ENCODE measurements at places on chromosomes 11 and 22.

- no peak for DNase-seq
Observed at GRCh38 chr22:45452565-45453379, 39.3 kb downstream of the RIBC2 start.

- no peak for DNase-seq
Observed at GRCh38 chr11:61833471-61833870, 5.4 kb downstream of the FADS2 start.

DNA sequence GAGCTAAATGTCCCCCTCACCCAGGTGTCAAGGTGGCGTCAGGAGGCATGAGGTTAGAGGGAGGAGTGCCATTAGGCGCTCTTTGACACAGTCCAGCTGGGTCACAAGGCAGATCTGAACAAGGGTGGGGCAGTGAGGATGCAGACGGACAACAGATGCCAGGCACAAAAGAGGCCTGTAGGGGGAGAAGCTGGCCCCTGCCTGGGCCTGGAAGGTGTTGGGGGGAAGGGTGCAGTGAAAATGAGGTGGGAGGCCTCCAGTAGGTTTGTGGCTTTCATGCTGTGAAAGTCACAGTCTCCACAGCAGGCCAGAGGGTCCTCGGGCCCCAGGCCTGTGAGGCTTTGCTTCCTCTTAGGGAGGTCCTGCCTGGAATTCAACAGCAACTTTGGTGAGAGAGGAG is 85.0 kb upstream of the PLET1 start:
- no peak for DNase-seq

GRCh38 chr11:66035653-66036333 is 9.5 kb upstream of the CATSPER1 start:
- no peak for DNase-seq

DNA sequence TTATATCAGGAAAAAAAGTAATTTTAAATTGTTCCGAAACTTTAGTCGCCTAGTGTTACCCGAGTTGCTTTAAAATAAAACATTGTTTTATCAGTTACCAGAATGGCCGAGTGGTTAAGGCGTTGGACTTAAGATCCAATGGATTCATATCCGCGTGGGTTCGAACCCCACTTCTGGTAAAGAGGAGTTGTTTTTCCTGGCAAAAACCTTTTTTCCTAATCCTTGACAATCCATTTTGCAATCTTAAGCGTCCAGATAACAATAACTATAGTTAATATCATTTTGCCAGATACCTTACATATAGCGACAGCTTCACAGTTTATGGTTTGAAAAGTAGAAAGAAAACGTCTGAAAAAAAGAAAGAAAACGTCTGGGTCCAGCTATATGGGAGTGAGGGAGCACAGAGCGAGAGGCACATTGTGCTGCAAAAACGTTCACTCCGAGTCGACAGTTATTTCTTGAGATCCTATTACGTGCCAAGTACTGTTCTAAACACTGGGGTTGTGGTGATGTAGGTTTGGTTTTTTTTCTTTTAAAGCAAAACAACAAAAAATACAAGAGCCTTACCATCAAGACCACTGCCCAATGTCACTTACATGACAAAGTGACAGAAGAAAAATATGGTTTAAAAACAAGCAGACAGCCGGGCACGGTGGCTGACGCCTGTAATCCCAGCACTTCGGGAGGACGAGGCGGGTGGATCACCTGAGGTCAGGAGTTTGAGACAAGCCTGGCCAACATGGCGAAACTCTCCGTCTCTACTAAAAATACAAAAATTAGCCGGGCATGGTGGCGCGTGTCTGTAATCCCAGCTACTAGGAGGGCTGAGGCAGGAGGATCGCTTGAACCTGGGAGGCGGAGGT is 40.6 kb downstream of the OR4D9 start:
- DNase-seq = peak; percentile 90

DNA sequence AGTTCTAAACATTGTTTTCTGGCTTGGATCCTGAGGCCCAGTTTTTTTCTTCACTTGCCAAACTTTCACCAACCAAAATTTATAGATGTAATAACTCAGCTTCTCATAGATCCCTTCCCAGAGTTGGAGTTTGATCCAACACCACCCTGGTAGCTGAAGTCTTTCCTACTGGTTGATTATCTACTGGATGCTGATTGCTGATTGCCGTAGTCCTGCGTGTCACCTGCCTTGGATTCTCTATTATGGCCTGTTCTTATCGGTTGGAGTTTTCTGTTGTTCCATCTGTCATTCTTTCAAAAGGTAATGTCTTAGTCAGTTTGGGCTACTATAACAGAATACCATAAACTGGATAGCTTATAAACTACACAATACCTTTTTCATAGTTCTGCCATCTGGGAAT is 17.3 kb upstream of the OR6X1 start:
- DNase-seq = no peak

DNA sequence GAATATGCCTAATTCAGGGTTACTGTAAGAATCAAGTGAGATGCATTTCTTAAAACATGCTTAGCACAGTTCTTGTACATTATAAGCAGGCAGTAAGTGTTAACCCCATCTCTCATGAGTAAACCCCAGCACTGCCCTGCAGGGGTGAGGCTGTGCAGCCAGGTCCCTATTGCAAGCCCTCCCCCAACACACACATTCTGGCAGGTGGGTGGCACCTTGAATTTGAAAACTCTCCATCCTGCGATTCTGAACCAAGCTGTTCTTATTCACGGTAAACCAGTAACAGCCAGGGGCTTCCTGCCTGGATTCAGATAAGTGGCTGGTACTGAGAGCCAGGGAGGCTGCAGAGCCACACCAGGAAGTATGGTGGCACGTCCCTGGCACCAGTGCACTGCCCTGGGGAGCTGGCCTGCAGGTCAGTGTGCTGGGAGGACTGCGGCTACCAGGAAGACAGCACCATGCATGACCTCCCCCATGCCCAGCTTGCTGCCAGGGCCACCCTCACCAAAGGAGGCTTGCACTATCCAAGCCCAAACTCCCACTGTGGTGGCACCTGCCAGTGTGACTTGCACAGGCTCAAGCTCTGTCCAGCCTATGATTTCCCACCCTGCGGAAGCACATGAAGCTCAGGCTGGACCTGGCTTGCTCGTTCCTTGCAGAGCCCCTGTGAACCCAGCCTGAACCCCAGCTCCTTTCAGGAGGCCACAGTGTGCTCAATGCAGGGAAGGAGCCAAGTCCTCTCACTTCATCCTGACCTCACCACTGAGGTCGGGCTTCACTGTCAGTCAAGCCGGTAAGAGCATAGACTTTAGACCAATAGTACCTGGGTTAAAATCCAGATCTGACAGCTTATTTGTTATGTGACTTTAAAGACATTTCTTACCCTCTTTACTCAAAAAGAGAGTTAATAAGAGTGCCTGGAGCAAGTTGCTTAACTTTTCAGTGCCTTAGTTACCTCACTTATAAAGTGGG is 88.1 kb downstream of the MICAL2 start:
- DNase-seq = no peak

- no peak for DNase-seq
Observed at GRCh38 chr11:69878927-69879728, 59.9 kb upstream of the FGF3 start.

GRCh38 chr11:112718483-112718882 is 242.7 kb upstream of the NCAM1 start:
- no peak for DNase-seq

DNA sequence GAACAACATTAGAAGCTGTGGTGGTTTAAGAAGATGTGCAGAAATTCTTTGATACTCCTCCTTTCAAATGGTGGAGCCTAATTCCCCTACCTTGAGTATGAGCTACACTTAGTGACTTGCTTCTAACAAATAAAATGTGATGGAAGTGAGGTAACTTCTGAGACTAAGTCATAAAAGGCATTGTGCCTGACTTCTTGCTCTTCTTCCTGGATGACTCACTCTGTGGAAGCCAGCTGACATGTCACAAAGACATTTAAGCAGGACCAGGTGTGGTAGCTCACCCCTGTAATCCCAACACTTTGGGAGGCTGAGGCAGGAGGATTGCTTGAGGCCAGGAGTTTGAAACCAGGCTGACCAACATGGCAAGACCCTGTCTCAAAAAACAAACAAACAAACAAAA is 3.9 kb upstream of the PLA2G3 start:
- DNase-seq = peak; percentile 45

DNA sequence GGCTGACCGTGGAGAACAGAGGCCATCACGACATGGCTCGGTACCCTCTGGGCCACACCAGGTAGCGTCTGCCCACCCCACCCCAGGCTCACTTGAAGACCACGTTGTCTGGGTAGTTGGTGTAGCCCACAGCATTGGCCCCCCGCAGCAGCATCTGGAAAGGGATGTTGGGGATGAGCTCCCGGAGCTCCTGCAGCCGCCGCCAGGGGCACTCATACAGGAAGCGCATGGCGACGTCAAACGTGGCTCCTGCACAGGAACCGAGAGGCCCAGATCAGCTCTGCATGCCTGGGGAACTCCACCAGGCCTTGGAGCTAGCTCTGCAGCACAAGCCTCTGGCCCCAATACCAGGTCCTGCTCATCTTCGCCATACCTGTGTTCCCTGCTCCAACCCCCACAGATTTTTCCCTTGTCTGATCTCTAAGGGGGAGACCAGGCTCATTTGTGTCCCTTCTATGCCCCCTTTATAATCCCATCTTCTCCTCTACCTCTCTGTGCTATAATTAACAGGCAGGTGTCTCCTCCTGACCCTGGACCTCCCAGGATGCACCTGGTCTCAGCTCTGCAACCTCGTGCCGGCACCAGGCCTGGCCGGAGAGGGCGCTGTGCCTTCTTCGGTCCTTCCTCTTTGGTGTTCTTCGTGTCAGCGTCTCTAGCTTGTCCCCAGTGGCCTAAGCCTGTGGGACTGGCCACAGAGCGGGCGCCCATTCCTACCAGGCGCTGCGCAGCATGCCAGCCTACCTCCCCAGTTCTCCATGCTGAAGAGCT is 5.0 kb upstream of the LRFN4 start:
- DNase-seq = no peak

DNA sequence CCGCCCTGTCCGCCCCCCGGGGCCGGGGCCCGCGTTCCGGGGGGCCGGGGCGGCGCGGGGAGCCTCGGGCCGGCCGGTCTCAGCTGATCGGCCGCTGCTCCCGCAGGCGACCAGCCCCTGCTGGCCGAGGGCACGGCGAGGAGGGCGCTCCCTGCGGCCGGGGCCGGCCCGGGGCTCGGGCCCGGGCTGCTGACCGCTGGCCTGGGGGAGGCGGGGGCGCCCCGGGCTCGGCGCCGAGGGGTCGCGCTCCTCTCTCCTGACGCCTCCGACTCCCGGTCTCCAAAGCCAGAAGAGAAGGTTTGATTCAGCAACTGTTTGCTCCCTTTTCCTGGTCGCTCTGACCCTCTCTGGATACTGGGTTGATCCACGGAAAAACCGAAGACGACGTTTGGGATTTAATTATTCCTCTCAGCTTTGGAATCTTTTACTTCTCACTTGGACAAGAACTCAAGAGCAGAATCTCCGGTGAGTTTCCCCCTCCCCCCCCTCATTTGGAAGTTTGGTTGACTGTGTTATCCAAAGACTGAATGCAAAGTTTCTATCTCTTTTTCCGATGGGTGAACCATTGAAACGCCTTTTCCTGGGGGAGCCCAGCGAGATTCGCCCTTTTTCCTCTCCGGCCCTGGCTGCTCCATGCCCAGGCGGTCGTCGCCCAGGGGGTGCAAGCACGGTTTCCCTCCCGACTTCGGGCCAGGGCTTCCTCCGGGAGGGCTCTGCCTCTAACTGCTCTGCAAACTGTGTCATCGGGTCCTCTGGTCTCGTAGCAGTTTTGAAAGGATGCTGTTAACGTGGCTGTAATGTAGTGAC is 725 bp downstream of the KDM2A start:
- no peak for DNase-seq

GRCh38 chr11:44674809-44675208 is 52.0 kb upstream of the TSPAN18 start:
- DNase-seq = no peak

DNA sequence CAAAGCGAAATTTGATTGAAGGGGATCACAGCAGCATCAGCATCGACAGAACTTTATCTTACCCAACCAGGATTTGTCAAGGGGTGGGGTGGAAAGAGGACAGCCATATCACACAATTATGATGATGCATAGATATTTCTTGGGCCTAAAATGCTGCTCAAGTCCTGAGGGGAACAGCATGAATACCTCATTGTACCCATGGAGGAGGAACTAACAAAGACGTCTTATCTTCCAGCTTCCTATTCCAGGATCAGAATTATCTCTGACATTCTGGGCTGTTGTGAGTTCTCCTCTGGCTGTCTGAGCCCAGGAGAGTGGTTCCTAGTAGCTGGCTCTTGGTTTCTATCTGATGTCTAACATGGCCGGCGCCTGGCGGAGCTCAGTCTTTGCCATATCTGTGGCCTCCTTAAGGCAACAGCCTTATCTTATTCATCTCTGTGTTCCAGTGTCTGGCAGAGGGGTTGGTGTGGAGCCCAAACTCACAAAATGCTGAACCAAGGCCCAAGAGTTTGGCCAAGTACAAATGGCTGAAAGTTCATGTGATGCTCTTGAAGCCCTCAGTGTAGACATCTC is 68.2 kb upstream of the TIMP3 start:
- no peak for DNase-seq

DNA sequence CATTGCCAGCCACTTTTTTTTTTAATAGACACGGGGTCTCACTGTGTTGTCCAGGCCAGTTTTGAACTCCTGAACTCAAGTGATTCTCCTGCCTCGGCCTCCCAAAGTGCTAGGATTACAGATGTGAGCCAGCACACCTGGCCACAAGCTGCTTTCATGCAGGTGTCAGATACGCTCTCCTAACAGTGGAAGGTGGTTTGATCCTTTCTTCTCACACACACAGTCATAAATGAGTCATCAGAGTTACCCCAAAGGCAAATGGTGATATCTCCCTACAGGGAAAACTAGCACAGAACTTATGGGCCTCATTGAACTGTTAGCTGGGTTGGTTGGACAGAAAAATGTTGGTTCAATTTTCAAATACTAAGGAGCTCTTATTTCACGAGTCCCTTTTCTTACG is 38.2 kb upstream of the UBASH3B start:
- no peak for DNase-seq

DNA sequence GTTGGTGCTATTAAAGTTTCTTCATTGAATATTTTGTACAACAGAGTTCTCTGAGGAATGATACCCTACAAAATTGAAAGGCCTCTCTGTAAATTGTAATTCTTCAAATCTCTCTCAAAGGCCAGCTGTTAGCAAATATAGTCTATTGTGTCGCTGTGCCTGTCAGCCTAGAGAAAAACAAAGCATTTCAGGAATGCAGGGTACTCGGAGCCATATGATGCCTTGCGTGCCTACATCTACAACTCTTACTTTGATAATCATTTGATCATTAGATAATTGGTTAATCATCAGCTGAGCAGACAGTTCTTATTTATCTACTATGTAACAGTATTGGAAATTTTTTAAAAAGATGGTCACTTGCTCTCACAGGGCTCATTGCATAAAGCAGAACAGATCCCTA is 67.3 kb downstream of the RNF169 start:
- DNase-seq = peak; percentile 50

DNA sequence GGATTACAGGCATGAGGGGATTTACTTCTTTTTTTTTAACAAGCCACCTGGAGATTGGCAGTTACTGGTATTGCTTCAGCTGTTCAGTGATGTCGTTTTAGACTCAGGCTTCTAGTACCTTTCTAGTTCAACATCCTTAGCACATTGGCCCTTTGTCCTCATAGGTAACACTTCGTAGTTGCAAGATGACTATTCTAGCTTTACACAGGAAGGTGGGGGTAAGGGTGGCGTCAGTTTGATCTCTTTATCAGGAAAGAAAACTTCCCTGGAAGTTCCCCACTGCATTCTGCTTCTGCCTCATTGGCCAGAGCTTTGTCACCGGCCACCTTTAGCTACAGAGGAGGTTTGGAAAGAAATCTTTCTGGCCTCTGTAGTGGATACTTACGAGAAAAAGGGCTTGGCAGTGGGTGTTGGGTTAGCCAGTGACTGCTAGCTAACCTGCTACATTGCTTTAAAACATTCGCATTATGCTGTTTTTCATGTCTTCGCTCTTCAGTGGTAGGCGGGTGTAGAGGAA is 40.7 kb downstream of the SFI1 start:
- DNase-seq = peak; percentile 21

- peak; percentile 68 for DNase-seq
Observed at GRCh38 chr22:43945632-43946383, 9.4 kb upstream of the SAMM50 start.

Data from fibroblast of pulmonary artery (primary cell).